ENCODE measurements at places on chromosomes 4 and X. TPM values are rescaled to one million over a fixed set of nuclear protein-coding genes. Genes with fewer than 3 reads are reported as not detected.

The UFSP2 gene
- 38.5 TPM for total RNA-seq

The PF4V1 gene
- total RNA-seq, result not detected

- no peak for DNase-seq
These were observed 85.8 kb downstream of the MID1 start for GRCh38 chrX:10534611-10535010.

- DNase-seq, result no peak
These were observed 75.2 kb downstream of the JAKMIP1 start for GRCh38 chr4:6125103-6125651.

- no peak for DNase-seq
These were observed 245.0 kb downstream of the EVC2 start for GRCh38 chr4:5463361-5463760.
